ENCODE measurements at places on chromosomes 6 and 20.

DNA sequence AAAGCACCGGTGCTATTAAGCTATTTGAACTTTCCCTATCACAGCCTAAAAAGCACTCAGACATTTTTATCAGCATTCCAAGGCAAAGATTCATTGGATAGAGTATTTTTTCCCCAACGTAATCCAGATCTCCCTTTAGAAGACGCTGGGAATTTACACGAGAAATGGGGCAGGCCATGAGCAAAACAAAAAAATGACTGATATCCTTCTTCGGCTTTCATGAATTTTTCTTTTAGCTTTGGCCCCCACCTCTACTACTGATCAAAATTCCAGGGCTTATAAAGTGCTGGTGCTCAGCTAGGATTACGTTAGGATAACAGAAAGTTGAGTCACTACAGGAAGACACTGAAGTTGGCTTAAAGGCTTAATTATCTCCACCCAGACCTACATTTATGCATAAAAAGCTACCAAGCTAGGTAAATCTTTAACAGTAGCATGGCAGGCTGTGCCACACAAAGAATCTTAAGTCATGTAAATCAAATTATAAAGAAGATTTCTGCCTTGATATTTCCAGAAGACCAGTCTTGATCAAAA, 418.5 kb upstream of the BTBD3 start:
- no peak for DNase-seq

DNA sequence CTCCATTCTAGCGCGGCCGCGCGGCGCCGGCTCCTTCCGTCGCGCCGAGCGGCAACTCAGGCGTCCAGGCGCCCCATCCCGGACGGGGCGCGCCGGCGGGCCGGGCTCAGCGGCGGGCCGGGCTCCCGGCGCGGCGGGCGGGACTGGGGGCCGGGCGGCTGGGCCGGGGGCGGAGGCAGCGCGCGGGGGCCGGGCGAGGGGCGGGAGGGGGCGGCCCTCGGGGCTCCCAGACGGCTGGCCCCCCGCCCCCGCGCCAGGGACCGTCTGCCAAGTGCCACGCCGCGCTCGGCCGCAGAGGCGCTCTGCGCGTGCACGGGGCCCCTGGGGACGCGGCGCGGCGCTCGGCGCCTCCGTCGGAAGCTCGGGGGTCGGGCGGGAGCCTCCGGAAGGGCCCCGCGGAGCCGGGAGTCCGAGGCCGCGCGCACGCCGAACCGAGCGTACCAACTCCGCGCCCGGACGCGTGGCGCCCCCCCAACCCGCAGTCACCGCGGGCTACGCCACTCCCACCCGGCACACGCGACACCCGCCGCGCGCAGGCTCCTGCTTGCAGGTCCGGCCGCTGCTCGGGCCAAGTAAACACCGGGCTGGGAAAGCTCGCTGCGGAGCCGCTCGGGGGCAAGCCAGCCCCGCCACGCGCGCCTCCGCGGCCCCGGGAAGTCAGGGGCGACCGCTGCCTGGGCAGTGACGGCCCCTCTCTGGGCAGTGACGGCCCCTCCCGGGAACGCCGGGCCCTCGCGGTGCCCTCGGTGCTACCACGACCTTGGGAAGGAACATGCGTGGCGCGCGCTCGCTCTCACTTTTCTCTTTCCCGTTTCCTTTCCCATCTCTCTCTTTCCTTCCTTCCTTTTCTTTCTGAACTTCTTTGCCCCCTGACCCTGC, at the start of gene PREX1:
Gene PREX1, minus strand, starts transcription at position 145 of the 879 bp plus-strand sequence. Its CDS starts 139 bp downstream, at position 6.
- DNase-seq = peak; percentile 64

GRCh38 chr6:169998457-169998856, 247.0 kb downstream of the ERMARD start:
- no peak for DNase-seq

DNA sequence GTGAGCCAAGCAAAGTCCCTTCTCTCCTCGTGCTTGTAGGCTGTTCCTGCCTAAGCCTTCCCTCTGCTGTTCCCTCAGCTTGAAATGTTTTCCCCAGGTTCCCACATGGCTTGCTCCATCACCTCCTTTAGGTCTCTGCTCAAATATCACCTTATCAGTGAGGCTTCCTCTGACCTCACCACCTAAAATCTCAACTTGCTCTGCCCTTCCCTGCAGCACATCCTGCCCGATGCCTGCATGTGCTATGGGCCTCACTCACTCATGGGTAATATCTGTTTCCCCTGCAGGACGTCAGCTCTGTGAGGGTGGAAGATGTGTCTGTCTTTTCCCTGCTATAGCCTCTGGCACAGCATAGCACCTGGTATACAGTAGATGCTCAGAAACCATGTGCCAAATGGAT, 29.9 kb upstream of the FKBP1A start:
- DNase-seq = no peak

DNA sequence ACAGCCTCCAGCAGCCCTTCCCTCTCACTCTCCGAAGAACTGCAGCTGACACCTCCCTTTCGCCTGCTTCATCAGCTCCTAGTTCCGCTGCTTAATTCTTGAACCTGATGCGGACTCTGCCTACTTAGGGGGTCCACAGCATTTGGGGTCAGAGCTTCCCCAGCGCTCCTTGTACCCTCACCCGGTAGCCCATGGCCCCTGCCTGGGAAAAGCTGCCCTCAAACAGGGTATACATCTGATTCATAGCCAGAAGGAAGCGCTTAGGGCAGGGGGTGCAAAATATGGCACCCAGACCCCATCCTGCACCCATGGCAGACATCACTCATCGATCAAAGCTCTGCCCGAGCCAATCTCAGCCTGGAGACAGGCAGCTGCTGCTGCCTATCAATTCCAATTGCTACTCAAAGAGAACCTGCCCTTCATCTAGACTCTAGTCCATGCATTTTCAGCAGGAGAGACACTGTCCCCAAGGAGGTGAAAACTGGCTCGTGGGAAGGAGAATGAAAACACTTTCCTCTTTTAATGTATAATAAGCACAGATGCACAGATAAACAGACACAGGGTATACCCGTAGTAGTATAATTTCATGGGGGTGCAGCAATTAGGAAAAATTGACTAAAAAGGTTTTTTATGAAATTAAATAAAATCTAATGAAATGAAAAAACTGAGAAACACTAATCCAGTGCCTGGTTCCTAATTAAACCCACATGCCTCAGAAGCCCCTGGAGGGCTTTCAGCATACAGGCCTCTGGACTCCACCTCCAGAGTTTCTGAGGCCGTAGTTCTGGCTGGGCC, 194.8 kb downstream of the PREX1 start:
- DNase-seq = no peak

- no peak for DNase-seq
These were observed 222.0 kb downstream of the ATXN1 start for GRCh38 chr6:16539086-16539931.

DNA sequence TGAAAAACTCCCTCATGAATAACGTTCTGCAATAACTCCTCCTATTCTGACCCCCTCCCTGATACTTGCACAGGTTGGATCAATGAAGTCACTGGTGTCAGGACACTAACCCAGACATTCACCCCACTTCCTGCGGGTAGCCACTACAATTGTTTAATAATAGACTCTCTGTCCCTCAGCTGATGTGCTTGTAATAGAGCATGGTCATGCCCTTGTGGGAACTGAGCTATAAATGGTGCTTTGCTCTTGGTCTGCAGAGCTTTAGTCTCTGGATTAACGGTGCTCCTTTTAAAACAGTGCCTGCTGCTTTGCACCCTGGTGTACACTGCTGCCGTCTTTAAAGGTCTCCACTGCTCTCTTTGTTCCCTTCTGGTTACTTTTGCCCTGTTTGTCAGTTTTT, 127.3 kb downstream of the BACH2 start:
- no peak for DNase-seq

GRCh38 chr6:8415913-8416312, 19.4 kb downstream of the SLC35B3 start:
- no peak for DNase-seq

DNA sequence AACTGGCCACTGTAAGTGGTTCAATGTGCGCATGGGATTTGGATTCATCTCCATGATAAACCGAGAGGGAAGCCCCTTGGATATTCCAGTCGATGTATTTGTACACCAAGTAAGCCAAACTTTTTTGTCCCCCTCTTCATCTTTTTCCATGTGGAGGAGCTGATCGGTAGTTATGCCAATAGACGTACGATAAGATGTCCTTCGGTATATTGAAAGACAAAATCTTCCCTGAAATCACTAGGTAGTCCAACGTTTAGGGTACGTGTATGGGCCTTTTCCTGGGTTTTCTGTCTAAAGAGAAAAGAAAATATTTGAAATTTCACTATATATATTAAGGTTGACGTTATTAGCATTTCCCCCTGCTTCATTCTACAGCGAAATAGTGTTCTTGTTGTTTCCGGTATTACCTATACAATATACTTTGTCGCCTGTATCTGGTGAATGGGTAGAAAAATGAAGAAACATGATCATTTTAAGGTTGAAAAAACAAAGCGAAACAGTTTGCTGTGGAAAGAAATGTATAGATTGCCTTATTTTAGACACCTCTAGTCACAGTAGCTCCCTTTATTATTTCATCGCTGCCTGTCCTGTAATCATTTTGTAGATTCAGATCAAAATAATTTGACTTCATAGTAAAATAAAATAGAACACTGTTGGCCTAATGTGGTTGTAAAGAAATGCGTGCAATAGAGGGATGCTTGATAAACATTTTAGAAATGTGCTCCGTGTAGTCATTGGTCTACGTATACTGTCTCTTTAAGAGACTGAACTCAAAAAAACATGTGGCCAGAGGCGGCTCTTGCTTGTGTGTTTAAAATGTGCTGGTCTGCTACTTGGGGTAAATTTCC, 1.5 kb downstream of the LIN28B start:
- no peak for DNase-seq

DNA sequence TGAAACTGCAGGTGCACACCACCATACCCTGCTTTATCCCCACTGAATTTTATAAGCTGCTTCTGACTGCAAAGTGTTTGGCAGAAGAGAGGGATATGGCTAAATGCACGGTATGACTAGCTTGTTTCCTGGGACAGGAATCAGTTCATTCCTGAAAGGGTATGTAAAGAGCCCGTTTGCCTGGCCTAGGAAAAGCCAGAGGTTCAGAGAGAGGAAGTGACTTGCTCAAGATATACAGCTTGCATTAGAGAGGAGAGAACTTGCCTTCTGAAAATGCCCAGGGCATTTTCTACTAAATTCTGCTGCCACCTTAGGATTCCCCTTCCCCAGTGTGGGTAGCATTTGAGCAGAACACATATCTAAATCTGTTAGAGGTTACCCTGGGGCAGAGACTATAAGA, 683 bp upstream of the GCNT2 start:
- no peak for DNase-seq

GRCh38 chr20:18050628-18051027, 7.1 kb downstream of the OVOL2 start:
- no peak for DNase-seq

GRCh38 chr6:107695061-107695720, 128.9 kb downstream of the SCML4 start:
- no peak for DNase-seq

GRCh38 chr6:101296169-101296960, 97.1 kb upstream of the GRIK2 start:
- DNase-seq = no peak

GRCh38 chr6:89242574-89243330, 25.6 kb upstream of the GABRR1 start:
- peak; percentile 35 for DNase-seq

DNA sequence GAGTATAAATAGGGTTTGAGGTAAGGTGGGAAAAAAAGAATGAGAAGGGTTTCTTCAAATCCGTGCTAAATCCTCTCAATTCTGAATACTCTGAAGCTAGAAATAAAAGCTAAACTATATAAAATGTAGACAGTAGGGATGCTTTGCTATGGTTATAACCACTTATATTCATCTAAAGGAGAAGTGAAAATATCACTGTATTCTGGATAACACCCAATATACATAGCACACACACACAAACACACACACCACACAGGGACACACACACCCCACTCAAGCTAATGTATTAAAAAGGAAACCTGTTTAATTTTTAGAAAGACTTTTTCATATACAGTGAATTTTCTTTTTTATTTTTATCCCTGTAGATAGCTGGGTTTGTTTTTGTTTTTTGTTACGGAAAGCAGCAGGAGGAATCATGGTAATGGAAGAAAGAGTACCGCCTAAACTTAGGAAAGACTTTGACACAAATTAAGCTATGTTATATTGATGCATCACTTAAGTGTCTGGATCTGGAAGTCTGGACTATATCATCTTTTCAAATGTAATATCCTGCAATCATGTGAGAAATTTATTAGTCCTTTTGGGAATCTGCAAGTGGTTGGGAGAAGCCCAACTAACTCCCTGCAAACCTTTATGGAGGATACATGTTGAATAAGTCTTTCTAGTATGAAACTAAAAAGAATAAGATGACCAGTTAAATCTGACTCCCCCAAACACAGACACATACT, 68.4 kb upstream of the FABP7 start:
- DNase-seq = no peak

- DNase-seq = peak; percentile 27
These were observed 113.1 kb upstream of the ZNF217 start for GRCh38 chr20:53706466-53707370.

DNA sequence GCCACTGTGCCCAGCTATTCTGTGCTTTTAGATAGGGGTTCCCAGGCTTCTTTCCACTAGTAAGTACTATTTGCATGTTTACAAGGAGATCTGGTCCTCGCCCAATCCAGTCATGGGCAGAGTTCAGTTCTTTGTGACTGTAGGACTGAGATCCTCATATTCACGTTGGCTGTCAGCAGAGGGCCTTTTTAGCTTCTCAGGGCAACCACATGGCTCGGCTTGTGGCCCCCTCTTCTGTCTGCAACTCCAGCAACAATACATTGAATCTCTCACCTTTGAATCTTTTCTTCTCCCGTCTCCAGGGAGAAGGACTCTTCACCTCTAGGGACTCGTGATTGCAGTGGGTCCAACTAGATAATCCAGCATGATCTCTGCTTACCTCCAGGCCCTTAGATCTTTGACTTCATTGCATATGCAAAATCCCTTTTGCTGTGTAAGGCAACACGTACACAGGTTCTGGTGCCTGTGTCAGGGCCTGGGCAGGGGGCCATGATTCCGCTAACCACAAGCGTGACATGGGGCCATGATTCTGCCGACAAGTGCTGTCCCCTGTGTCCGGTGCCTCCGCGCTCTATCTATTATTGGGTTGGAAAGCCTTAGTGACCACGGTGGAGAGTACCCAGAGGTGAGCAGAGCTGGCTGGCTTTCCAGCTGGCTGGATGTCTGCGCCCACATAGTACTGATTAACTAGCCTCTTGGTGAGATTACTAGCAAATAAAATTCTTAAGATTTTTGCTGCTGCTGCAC, 5.1 kb downstream of the CCR6 start:
- no peak for DNase-seq

- no peak for DNase-seq
These were observed 39.2 kb upstream of the CENPW start for GRCh38 chr6:126300735-126301134.

GRCh38 chr6:122758927-122759334, 20.6 kb upstream of the FABP7 start:
- DNase-seq = peak; percentile 34

All from activated naive CD4-positive, alpha-beta T cell treated with anti-CD3 and anti-CD28 coated beads for 36 hours (primary cell).